ENCODE measurements at places on chromosomes 11 and 22.

DNA sequence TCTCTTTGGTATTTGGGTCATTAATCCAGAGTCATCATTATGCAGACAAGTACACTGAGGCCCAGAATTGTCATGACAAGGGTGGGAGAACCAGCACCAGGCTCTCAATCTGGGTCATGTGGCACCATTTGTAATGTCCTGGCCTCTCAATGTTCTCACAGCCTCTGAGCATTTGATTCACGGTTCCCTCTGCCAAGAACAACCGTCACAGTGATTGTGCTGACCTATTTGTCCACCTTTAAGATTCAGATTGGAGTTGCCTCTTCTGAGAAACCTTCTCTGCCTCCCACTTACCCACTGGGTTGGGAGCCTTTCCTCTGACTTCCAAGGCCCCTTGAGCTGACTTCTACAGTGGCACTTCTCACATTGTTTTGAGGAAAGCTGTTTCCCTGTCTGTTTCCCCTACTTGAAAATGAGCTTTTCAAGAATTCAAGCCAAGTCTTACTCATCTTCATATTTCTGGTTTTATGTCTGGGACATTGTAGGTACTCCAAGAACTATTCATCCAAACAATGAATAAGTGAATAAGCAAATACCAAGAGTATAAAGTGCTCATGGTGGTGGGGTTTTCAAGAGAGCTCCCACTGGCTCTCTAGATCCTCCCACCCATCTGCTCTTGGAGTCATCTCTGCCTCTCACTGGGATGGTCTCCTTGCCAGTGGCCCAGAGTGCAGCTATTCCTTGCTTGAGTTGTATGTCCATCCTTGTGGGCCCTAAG, 126.4 kb upstream of the E2F8 start:
- no peak for DNase-seq

- no peak for DNase-seq
Observed at GRCh38 chr11:440065-441042, 1.5 kb downstream of the ANO9 start.

GRCh38 chr11:78748918-78749690, 174.4 kb upstream of the NARS2 start:
- no peak for DNase-seq

- no peak for DNase-seq
Observed at GRCh38 chr11:107957109-107957588, 28.9 kb downstream of the RAB39A start.

- peak; percentile 38 for DNase-seq
Observed at GRCh38 chr22:43385770-43386641, 25.8 kb upstream of the MPPED1 start.

GRCh38 chr11:93361435-93361834, 30.9 kb downstream of the DEUP1 start:
- DNase-seq, result no peak

DNA sequence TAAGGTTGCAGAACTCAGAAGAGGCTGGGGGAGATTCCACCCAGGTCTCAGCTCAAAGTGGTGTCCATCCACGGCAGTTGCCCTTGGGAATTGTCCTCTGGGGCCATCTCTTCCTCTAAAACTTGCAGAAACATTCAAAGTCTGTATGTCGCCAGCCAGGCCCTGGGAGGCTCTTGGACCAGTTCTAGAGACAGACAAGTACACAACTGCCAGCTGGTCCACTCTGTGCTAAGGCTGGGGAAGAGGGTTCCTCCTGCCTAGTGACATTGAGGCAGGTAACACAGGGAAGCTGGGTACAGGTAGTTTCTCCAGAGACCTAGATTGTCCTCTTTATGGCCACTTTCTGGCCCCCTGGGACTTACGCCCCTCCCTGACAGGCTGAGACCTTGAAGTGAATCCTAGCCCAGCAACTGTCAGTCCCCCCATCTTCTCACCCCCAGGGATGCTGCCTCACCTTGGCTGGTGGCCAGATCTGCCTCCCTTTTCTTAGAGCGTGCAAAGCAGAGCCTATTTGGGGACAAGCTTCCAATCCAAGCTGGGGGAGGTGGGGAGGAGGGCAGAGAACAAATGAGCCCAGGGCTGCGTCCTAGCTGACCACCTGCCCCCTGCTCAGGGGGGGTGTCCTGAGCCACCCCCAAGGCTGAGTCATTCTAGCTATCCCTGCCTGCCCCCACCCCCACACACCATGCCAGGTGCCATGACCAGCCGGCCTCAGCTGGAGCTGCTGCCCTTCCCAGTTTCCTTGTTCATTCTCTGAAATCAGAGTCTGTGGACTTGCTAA, 8.4 kb downstream of the FAM83F start:
- no peak for DNase-seq

GRCh38 chr11:46417711-46418110, 26.1 kb upstream of the CHRM4 start:
- no peak for DNase-seq

DNA sequence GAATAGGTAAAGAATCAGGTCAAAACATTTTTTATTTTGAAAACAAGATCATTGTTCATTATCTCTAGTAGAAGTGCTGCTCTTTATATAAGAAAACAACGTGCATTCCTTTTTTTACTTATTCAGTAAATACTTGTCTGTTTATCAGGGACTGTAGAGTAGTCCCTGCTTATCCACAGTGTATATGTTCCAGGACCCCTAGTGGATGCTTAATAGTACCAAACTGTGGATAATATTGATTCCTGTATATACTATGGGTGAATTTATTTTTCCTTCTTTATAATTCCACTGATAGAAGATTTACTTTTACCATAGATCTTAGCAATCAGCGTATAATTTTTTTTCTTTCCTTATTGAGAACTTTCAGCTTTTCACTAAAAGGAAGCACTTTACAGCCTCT, 32.6 kb downstream of the CEP295 start:
- no peak for DNase-seq

DNA sequence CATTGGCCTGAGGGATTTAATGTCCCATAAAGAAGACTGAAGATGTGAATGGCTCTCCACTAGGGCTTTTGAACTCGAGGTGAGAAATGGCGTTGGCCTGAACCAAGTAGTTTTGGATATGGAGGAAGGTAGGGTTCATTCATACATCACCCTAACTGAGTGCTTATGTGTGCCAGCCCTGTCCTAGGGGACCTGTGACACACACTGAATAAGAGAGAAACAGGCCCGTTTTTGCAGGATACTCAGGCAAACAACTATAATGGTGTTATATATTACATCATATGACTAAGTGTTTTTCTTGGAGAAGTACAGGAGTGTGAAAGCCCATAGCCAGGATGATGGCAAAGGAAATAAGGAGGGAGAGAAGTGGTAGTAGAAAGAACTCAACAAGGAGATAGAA, 368.1 kb downstream of the TMEM135 start:
- DNase-seq, result no peak

- no peak for DNase-seq
Observed at GRCh38 chr11:133732109-133732674, 113.1 kb downstream of the SPATA19 start.

GRCh38 chr11:108654994-108655631, 9.8 kb upstream of the DDX10 start:
- DNase-seq, result no peak

DNA sequence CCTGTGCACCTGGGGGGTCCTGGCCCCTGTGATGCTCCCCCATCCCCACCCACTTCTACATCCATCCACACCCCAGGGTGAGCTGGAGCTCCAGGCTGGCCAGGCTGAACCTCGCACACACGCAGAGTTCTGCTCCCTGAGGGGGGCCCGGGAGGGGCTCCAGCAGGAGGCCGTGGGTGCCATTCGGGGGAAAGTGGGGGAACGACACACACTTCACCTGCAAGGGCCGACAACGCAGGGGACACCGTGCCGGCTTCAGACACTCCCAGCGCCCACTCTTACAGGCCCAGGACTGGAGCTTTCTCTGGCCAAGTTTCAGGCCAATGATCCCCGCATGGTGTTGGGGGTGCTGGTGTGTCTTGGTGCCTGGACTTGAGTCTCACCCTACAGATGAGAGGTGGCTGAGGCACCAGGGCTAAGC, 20.0 kb upstream of the TALDO1 start:
- DNase-seq, result no peak

DNA sequence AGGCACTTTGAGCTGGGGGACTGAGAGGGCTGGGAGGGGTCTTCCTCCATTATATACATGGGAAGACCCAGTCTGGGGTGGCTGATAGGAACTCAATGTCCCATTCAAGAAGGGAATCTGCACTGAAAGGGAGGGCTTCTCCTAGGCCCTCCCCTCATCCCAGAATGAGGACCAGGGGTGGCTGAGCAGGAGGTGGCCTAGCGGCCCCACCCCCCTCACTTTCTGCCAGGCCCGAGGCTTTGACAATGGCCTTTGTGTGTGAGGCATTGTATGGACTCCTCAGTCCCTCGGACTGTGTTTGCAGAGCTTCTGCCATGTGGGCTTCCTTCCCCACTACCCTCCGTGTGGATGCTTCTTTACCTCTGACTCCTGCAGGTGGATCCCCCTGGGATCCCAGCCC, 65.7 kb downstream of the NECTIN1 start:
- peak; percentile 65 for DNase-seq

DNA sequence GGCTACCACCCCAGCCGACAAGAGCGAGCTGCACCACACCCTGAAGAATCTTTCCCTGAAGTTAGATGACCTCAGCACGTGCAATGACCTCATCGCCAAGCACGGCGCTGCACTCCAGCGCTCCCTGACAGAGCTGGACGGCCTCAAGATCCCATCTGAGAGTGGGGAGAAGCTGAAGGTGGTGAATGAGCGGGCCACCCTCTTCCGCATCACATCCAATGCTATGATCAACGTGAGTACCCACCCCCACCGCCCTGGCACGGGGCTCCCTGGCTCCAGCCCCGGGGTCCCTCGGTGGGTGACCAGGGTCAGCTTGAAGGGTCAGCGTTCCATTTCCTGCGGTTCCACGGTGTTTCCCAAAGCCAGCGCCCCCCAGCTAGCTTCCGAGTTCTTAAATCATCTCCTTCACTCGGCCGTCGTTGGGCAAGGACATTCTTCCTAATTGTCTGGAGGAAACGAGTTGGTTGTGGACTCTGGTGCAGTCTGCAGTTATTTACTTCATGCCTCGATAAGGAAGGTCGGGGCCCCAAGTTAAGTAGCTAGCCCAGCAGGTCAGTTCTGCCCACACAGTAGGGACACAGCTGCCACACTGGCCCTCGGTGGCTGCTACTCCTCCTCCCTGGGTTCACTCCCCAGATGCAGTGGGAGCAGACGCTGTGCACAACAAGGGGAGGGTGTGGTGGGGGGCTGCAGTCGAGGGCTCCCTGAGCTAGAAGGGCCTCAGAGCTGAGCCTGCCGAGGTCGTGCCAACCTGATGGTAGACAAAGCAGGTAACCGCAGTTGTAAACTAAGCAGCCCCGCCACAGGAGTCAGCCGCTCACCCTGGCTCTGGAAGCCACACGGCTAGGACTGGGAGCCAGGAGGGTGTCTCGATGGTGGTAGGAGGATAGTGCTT, 97.9 kb downstream of the MORC2 start:
- DNase-seq, result no peak

- no peak for DNase-seq
Observed at GRCh38 chr11:87035976-87036583, 1.7 kb upstream of the TMEM135 start.

DNA sequence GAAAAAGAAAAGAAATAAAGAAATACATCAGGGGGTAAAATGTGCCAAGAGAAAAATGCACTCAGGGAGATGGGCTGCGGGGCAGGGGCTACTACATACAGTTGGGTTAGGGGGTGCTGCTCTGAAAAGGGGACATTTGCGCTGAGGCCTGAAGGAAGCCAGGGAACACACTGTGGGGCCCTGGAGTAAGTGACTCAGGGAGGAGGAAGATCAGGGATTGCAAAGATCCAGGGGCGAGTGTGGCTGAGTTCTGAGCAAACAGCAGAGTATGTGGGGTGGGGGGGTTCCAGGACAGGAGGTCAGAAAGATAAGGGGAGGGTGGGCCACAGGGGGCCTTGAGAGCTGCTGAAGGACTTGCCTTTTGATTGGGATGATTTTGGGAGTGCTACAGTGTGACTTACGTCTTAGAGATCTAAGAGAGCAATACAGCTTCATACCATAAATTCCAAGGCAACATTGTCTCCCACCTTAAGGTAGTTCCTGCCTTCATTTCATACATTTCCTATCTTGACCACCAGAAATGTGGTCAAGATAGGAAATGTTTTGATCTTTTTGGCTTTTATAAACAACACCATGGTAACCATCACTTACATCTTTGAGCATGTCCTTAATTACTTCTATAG, 5.8 kb downstream of the A4GALT start:
- DNase-seq, result no peak

GRCh38 chr11:122910775-122911174, 28.2 kb downstream of the JHY start:
- DNase-seq, result no peak

DNA sequence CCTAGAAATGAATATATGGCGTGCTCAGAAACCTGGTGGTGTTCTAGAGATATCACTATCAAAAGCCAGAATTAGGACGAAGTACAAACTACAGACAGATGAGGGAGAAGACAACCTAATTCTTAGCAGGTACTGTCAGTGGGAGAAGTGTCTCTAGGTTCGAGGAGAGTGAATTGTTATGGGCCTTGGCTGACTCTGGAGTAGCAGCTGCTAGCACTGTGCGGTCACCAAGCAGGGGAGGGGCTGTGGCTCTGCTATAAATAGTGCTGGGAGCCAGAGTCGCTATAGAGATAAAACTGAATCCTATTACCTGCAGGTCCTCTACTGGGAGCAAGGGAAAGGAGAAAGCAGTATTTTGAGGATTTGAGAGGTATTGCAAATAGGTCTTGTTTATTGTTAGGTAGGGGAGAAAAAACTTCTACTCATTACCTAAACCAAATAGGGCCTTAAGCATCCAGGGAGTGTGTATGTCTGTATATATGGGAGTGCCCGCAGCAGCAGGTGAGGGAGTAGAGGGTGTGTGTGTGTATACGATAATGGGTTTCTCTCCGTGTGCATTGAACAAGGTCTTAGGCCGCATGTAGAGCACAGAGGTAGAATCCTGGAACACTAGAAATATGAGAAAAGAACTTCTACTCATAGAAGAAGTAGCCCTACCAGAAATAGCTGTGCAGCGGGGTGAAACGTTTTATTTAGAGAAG, 2.2 kb downstream of the MADD start:
- DNase-seq, result no peak

DNA sequence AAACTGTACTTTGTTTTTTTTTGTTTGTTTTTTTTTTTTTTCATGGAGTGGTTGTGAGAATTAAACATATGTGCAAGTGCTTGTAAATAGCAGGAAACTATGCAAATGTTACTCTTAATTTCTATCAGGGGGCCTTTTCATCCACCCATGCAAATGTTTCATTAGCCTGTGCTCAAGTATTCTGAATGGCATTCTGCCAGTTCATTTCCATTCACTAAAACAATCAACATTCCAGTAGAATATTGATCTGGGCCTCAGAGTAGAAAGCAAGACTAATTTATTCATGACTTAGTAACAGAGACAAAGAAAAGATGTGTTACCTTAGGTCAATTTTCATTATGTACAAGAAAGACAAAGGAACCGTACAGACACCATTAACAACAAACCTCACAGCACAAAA, 971.4 kb downstream of the DLG2 start:
- DNase-seq, result no peak

DNA sequence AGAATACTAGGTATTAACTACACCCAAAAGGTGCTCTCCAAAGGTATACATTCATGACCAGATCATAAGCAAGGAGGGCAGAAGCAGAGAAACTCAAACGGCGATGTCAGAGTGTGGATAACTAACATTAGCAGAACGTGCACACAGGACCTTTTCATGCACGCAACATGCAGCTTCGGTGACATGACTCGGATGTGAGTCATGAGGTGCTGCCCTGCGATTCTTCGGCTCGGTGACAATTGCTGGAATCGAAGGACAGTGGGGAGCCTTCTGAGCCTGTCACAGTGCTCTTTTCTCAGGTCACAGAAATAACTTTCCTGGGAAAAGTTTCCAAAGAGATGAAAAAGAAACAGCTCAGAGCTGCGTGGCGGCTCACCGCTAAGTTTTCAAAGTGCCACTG, 418.5 kb upstream of the SYN3 start:
- DNase-seq, result no peak
